ENCODE measurements at places on chromosomes 3 and 15.

- DNase-seq = no peak
Measured at GRCh38 chr3:17443142-17443541, 299.3 kb downstream of the TBC1D5 start.

- DNase-seq = no peak
Measured at GRCh38 chr15:90500171-90500570, 29.6 kb upstream of the CRTC3 start.

DNA sequence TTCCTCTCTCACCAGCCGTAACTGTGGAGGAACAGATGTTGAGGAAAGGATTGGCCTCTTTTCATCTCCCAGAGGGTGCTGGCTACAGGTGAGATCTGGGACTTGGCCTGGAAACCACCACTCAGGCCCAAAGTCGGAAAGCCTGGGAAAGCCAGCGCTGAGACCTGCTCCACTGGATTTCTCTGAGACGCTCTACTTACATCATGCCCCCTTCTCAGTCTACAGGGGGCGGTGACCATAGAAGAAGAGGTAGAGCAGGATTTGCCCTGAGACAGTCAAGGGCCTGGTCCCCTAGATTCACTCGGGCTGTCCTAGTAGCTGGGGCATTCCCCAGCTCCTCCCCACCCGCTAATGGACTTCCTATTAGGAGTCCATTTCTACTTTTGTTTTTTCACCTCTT is 80.9 kb downstream of the C3orf38 start:
- DNase-seq = no peak

DNA sequence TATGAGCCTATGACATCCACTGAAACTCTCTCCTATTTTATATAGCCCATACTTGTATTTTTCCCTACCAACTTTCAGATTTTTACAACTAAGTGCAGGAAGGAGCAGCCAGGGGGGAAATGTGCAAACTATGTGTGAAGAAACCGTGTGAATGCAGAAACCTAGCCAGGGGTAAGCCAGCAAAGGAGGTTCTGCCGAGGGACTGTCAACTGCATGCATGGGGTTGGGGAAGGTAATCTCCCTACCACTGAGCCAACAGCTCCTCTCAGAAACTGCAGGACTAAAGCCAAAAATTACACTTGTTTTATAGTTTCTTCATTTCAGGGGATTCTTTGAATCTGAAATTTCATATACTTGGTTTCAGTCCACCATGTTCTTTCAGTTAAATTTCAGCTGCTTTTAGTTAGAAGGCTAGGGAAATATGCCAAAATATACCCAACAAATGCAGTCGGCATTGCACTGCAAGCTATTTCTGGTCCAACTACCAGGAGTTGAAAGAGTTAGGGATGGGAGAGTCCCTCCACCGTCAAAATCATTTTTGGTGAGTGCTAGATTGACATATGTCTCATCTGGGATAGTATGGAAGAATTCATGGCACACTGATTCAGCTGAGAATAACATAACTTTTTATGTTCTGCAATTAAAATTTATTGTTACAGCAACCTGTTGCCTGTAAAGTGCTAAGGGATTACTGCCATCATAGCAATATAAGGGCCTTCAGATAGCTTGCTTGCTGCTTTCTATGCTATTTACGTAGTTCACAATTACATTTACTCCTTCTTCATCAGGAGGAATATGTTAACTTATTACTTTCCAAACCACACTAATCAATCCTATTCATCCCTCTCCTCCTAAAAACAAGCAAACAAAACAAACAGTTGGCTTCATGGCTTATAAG is 904.2 kb downstream of the ROBO1 start:
- no peak for DNase-seq

- no peak for DNase-seq
Measured at GRCh38 chr15:74628199-74628598, 12.6 kb downstream of the CLK3 start.

GRCh38 chr3:11362600-11362999 is 90.4 kb downstream of the ATG7 start:
- no peak for DNase-seq

DNA sequence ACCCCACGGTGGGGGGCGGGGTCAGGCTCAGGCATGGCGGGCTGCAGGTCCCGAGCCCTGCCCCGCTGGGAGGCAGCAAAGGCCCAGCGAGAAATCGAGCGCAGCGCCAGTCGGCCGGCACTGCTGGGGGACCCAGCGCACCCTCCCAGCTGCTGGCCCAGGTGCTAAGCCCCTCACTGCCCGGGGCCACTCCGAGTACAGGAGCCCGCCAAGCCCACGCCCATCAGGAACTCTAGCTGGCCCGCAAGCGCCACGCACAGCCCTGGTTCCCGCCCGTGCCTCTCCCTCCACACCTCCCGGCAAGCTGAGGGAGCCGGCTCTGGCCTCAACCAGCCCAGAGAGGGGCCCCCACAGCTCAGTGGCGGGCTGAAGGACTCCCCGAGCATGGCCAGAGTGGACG is 29.2 kb downstream of the SCAPER start:
- no peak for DNase-seq

- DNase-seq = no peak
Measured at GRCh38 chr15:71804695-71805470, 5.5 kb upstream of the NR2E3 start.

- no peak for DNase-seq
Measured at GRCh38 chr3:29280404-29281093, at the start of gene RBMS3. Gene RBMS3, plus strand, starts transcription at chr3:29281071.

- no peak for DNase-seq
Measured at GRCh38 chr3:167732313-167733065, 2.2 kb downstream of the PDCD10 start.

- DNase-seq = no peak
Measured at GRCh38 chr3:111326144-111326995, 215.6 kb upstream of the CD96 start.

DNA sequence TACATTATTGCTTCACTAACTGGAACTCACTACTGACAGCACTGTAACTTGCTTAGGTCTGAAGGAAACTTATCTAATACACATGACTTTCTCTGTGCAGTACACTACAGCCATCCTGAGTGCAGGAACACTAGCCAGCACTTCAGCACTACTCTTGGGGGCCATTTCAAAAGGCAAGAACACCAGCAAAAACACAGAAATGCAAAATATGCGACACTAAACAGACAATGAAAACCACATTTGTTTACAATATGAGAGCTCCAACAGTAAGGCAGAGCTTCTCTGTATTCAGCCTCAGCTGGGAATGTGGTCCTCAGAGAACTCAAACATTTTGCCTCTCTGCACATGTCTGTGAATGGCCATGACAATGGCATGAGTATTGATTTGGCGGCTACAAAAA is 109.6 kb downstream of the ARRDC4 start:
- DNase-seq = no peak

GRCh38 chr3:130878464-130878863 is 15.4 kb upstream of the ATP2C1 start:
- no peak for DNase-seq

GRCh38 chr3:133268726-133269134 is 131.1 kb upstream of the BFSP2 start:
- no peak for DNase-seq

All from CD4-positive, alpha-beta memory T cell (primary cell).